Cardiac muscle cell (in vitro differentiated cells and primary cell): ENCODE measurements at places on chromosomes 16 and 17.
A peak's percentile ranks its signal among the peaks of the same experiment; 100 is the strongest.

DNA sequence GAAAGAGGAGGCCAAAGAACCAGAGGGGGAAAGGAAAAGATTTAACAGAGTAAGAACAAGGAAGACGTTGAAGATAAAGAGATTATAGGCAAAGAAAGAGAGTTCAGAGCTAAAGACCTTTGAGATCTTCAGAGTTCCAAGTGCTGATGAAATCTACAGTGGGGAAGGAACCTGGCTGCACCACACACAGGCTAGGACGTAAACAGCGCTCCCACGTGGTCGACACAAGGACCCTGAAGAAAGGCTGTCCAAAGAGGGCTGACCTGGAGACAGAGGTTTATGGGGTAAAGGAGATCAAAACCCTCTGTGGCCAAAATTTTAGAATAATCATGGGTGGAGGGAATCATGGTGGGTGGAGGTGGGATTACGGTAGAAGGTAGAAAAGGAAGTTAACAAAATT lies 121.6 kb downstream of the PMP22 start:
- DNase-seq: no peak

GRCh38 chr17:64124609-64125008 lies 5.3 kb downstream of the ERN1 start:
- no peak for DNase-seq

- DNase-seq: no peak
Measured at GRCh38 chr17:50370052-50370451, 2.9 kb downstream of the MRPL27 start.

DNA sequence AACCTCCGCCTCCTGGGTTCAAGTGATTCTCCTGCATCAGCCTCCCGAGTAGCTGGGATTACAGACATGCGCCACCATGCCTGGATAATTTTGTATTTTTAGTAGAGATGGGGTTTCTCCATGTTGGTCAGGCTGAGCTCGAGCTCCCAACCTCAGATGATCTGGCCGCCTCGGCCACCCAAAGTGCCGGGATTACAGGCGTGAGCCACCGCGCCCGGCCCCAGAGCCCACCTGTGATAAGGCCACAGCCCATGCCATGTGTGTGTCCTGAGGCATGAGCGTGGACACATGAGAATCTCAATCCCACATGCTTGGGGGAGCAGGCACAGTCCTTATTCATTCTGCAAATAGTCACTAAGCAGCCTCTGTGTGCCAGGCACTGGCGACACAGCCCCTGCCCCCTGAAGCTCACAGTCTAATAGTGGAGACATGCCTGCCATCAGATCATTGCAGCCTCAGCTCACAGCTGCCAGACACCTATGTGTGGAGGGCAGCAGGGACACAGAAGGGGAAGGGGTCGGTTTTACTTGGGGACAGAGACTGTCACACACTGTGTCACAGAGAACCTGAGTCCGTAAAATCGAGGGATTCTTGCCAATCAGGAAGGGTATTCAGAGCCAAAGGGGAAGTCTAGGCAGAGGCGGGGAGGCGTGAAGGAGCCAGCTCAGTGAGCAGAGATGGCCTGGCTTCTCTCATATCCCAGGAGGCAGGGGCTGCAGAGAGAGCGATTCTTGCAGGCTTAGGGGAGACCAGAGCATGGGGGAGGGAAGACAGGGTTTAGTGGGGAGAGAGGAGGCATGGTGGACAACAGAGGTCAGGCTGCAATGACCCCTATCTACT lies 9.4 kb upstream of the ABCC3 start:
- no peak for DNase-seq

DNA sequence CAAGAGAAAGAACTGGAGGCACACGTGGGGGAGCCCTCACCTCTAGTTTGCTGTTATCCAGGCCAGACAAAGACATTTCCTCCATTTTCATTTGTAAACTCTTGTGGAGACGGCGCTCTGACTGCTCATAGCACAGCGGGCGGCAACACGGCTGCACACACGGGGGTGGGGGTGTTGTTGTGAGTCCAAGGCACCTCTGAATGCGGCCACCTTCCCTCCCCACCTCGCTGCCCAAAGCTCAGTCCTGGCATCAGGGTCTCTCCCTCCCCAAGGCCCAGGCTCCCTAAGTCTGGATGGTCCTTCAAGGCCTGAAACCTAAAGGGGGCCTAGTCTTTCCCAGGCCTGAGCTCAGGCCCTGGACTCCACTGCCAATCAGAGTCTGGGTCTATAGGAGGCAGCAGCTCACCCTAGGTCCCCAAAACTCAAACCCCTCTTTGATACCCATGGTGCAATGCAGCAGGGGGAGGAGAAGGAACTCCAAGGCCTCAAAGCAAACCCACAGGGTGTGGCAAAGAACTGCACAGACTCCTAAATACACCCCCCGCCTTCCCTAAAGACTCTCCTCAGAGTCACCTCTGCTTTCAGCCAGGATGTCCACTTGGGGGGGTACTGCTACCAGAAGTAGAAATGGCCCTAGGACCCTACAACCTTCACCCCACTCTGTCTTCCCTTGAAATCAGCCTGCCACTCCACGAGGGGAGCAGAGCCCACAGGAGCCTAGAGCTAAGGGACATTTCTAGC lies 1.5 kb downstream of the ATXN7L3 start:
- DNase-seq: peak; percentile 31

DNA sequence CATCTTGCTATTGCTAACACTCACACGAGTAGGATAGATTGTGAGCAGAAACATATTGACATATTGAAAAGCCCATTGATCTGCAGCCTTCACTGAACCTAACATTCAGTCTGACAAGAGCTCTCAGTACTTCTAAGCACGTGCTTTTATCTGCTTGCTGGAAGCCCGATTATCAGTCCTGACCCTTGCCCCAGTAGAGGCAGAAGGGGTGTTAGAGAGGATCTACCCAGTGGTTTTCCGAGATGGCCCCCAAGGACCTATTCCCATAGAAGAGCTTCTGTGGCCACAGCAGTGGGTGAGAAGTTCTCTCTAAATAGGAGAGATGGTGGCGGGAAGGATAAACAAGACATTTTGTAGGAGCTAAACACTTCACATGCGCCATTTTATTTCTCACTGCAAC lies 290.9 kb upstream of the MAF start:
- no peak for DNase-seq

DNA sequence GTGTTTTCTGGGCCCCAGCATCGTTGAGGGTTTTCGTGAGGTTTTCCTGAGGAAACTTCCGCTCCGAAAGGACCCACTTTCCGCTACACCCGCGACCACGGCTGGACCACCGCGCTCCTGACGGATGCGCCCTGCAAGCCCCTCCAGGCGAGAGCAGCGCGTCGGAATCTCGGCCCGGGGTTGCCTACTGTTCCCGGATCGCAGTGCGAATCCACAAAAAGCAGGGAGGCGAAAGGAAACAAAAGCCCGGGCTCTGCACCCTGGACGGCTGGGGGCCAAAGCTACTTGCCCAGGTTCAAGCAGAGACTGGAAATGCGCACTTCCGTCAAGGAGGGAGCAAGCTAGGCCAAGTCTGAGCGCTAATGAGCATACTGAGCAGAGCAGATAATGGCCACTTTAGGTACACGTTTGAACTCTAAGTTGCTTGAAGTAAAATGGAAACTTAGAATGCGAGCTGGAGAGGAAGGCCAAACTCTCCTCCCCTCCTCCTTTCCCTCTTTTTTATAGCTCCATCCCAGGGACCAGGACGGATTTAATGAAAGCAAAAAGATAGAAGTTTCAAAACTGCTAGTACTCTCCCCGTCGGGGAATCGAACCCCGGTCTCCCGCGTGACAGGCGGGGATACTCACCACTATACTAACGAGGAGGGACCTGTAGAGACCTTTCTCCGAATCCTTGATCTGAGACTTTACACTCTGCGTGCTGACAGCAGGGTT lies 11.4 kb upstream of the AURKB start:
- DNase-seq: peak; percentile 85

DNA sequence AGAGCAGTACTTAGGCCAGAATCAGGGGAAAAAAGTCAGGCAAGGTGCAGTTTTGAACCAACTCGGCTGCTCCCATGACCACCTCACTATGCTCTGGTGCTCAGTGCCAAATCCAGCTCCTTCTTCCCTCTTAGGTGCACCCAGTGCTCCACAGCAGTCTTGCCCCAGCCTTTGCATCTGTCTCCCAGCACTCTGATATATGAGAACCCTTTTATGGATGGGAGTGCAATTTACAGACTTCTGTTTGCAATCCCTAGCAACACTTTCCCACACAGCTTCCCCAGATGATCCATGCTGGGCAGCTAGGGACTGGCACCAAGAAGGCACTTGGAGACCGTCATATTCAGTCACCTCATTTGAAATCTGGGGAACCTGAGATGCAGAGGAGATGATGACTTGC lies 267.9 kb upstream of the CCL2 start:
- no peak for DNase-seq

- no peak for DNase-seq
Measured at GRCh38 chr17:80637048-80637781, 92.6 kb downstream of the RPTOR start.

- no peak for DNase-seq
Measured at GRCh38 chr16:53971616-53972015, 267.7 kb downstream of the FTO start.

DNA sequence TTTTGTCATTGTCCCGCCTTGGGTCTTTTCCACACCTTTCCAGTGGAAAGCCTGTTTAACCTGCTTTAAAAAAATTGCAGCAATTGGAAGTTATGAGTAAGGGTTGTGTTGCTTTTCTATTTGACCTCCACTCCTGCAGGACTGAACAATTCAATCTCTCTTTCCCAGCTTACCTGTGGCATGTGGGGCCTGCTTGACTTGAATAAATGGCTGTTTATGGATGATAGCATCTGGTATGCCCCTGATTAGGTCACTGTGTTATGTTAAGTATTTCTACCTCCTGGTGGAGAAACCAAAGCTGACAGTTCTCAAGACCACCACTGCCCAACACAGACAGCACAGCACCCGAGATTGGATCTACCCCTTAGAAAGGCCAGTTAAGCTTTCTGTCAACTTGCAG lies 64.8 kb upstream of the NOG start:
- no peak for DNase-seq

DNA sequence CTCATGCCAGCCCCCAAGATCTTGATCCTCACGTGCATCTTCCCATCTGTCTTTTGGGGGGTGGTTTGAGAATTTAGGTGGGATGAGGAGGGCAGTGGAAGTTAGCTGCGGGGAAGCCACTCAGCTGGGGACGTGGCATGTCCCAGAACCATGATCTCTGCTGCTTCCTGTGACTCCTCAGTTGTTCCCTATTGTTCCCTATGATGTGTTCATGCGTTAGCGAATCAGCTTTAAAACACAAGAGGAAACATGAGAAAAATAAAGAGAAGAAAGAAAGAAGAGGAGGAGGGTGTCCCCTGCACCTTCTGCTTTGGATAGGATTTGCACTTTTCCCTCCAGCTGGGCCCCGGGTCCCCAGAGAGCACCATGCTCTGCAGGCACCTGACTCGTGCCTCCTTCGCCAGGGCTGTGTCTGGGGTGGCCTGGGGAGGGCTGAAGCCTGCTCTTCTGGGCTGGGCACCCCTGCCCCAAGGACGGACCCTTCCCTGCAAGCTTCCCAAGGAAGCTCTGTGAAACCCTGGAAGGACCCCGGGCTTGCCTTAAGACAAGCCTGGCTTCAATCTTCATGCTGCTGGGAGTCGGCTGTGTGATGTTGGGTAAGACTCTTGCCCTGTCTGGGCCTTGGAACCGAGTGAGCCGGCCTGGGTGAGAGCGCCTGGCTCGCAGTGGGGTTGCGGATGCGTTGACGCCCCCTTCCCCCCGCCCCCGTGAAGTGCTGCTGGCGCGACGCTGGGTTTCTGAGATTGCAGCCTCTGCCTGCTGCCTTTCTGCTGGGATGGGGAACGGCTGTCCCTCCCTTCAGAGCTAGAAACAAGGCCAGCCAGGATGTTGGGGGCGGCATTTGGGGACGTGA lies 62.8 kb upstream of the CIBAR2 start:
- peak; percentile 39 for DNase-seq

DNA sequence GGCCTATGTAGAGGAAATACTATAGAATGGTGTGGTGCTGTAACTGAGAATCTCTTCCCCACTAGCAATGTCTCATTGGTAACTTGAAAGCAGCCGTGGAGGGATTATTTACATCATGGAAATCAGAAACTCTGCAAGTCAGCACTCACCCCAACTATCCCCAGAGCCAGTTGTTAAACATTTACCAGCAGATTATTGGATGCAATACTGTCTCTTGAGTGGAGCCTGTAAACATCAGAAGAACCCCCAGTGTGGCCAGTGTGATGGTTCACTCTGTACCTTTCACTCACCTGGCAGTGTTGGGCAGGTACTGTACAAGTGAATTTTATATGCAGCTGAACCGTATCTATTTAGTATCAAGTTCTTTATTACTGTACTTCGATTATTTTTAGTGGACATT lies 299.8 kb upstream of the SALL1 start:
- DNase-seq: no peak

- DNase-seq: no peak
Measured at GRCh38 chr16:50607970-50608557, 59.9 kb downstream of the NKD1 start.

DNA sequence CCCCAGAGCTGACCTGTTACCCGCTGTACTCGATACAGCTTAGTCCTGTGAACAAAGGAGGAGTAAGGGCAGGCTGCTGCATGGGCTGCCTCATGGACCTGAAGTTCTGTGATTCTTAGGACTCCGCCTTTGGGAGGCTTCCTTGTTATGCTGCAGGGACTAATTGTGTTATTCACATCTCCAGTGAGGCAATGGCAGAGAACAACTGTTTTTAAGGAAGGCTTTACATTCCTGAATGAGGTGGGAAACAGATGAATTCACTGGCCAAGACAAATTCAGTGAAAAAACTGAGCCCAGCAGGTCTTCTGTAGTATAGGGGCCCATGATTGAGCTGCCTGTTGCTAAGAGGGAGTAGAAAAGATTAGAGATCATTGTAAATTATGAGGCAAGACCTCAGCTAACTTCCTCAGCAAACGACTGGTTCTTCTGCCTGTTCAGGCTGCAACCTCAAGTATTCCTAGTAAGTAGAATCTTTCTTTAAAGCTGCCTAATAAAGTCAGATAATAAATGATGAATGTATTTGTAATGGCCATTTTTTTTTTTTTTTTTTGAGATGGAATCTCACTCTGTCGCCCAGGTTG lies 26.3 kb downstream of the ADORA2B start:
- no peak for DNase-seq

DNA sequence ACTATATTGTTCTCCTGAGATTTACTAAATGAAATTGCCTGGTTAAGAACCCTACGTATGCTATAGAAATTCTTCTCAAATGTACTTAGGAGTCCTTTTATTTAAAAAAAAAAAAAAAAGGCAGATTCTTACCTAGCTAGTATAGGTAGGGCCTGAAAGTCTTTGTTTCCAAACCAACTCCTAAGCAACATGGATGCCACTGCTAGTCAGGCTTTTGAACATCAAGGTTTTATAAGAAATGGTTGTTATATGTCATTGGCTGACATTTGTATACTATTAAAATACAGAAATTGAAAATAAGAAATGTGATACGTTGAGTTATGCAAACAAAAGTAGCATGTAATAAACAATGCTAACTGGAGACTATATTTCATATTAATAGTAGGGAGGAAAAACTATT lies 1.2 kb downstream of the EVI2A start:
- no peak for DNase-seq
